ENCODE measurements at places on chromosomes 1 and 21.

GRCh38 chr1:46285730-46286477 is 17.5 kb downstream of the LRRC41 start:
- no peak for DNase-seq

- DNase-seq = no peak
Observed at GRCh38 chr1:104706631-104707147, 957.0 kb downstream of the AMY1C start.

DNA sequence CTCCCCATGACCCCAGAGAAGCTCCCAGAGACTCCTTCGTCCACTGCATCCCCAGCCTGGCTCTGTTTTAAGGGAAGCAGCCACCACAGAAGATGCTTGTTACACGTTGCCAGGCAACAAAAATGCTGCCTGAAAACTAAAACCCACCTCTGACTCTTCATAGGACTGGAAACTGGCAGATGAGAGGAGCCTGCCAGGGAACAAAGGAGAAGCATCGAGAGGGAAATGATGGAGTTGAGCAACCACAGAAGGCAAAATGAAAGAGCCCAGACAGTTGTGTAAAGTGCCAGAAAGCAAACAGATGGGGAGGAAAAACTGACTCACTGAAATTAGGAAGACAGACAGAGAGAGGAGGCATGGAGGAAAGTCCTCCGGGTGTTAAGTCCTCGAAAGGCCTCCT is 118.4 kb downstream of the KCNN3 start:
- DNase-seq = peak; percentile 24

DNA sequence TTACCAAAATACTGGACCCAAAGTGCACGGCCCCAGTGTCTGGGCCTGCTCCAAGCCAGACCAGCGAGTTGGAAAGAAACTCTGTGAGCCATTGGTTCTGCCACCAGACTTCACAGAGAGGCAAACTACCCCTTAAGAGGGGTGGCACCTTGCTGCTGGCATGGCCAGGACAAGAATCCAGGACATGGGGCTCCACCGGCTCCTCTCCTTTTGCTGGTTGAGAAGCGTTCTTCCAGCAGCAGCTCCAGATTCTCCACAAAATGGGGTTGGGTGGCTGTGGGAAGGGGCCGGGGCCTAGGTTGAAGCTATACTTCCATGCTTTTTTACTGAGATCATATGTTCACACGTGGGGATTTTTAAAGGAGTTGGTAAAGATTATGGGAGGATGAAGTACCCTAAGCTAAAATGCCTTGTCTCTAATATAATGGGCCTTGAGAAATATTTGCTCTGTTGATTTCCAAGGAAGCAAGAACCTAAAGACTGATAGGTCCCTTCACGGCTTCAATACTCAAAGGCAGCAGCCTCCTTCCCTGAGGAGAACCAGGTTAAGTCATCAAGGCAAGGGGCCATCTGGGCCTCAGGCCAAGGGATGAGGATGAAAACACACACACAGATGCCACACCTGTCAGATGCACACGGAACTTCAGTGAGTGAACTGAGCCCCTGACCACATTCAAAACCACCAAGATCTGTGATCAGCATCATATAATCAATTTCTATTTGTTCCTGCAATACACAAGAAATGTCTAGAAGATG is 3.1 kb downstream of the C1orf198 start:
- no peak for DNase-seq

- no peak for DNase-seq
Observed at GRCh38 chr1:111422546-111423391, 4.8 kb downstream of the OVGP1 start.

DNA sequence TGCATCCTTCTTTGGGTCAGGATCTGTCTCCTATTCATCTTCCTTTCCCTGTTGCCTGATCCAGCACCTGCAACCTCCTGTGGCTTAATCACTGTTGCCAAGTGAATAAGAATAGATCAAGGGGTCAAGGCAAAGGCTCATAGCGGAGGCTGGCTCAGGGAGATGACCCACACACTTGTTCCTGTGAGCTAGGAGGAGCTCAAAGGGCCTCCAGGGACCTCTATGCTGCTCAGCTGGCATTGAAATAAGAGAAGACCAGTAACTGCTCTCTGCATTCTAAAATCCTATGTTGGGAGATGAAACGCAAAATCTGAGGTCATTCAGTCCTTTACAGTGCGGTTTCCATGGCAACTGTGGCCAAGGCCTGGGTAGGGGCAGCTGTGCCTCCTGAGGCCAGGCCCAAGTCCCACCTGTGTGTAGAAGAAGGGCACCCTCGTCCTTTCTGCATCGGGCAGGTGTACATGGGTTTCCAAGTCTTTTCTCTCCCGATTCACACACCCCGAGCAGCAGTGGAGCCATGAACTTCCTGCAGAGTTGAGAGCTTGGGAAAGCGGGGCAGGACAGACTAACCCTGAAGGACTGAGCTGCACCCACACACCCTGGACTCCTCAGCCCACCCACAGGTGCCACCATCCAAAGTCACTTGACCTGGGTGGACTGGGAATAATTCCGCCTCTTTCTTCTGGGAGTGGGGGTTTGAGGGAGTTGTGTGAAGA is 27.8 kb upstream of the STUM start:
- DNase-seq = no peak

GRCh38 chr1:32797456-32797855 is 19.7 kb downstream of the YARS1 start:
- DNase-seq = no peak
